SJSA1 (cell line): ENCODE measurements at places on chromosomes 7 and 10. TPM values are rescaled to one million over a fixed set of nuclear protein-coding genes. Genes with fewer than 3 reads are reported as not detected.

SLC26A3 gene
- not detected in 2 replicates for total RNA-seq

GIMAP2 gene
- 0.76 TPM in 1 of 2 replicates, not detected in the other for total RNA-seq

RELN gene
- total RNA-seq = 0.03 TPM in 1 of 2 replicates, not detected in the other

CLEC5A gene
- not detected in 2 replicates for total RNA-seq

FAM180A gene
- 0.18 TPM in 1 of 2 replicates, not detected in the other for total RNA-seq

IGF2BP3 gene
- 189 and 220 TPM in 2 replicates for total RNA-seq

GRCh38 chr7:38284553-38284952, 11.1 kb upstream of the TARP start:
- H3K27ac ChIP-seq = no peak overlapping the region
- no peak overlapping the region for H3K4me3 ChIP-seq
- peaks cover 11% of the 10 kb centered on the region; the same call in 1 of the 2 replicates for H3K27me3 ChIP-seq
- no peaks in the 10 kb centered on the region for H3K4me1 ChIP-seq
- DNase-seq = no peak

DNA sequence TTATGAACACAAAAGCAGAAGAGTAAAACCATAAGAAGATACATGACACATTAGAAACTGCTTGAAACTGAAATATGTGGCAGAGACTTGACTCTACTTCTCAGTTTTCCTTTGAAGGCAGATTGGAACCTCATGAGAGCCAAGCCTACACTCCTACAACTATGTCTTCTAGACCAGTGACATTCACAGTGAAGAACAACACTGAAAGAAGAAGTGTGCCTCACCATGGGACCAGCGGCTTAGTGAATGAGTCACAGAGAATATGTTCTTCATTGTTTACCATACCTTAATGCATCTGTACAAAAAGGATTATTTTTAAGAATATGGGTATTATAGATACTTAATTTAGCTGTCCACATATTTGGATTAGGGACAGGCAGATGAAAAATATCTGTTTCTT, 248.3 kb downstream of the CDC14C start:
- H3K27ac ChIP-seq = no peak overlapping the region
- no peaks in the 10 kb centered on the region for H3K36me3 ChIP-seq
- H3K27me3 ChIP-seq = no peaks in the 10 kb centered on the region
- H3K4me1 ChIP-seq = no peaks in the 10 kb centered on the region
- no peak overlapping the region for H3K4me3 ChIP-seq

- H3K36me3 ChIP-seq = peaks cover 11% of the 10 kb centered on the region
- DNase-seq = no peak
- H3K27me3 ChIP-seq = no peaks in the 10 kb centered on the region
- no peak overlapping the region for H3K4me3 ChIP-seq
Observed at GRCh38 chr7:1979591-1980560, 252.9 kb downstream of the MAD1L1 start.

DNA sequence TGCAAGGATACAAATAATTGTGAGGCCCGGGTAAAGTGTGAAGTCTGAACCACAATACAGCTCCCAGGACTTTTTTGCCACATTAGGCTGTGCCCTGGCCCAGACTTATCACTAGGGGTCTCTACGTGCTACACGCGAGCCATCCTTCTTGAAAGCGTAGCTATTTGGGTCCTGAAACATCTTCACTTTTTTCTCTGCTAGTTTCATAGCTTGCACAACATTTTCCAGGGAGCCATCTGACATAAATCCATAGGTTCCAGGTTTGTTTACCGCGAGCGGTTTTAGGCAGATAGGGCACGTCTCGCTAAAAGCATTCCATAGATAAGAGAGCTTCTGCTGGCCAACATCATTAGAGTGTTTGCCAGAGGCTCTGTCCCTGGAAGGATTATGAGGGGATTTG, 226.5 kb downstream of the RPS24 start:
- no peak for DNase-seq
- no peak overlapping the region for H3K27ac ChIP-seq
- H3K4me1 ChIP-seq = peaks cover 51% of the 10 kb centered on the region
- no peaks in the 10 kb centered on the region for H3K27me3 ChIP-seq

- no peaks in the 10 kb centered on the region; the same call in 1 of the 2 replicates for H3K4me1 ChIP-seq
- H3K4me3 ChIP-seq = no peak overlapping the region
- no peaks in the 10 kb centered on the region for H3K27me3 ChIP-seq
- no peak overlapping the region for H3K27ac ChIP-seq
- no peaks in the 10 kb centered on the region for H3K36me3 ChIP-seq
Observed at GRCh38 chr10:29078919-29079318, 210.0 kb upstream of the LYZL1 start.

DNA sequence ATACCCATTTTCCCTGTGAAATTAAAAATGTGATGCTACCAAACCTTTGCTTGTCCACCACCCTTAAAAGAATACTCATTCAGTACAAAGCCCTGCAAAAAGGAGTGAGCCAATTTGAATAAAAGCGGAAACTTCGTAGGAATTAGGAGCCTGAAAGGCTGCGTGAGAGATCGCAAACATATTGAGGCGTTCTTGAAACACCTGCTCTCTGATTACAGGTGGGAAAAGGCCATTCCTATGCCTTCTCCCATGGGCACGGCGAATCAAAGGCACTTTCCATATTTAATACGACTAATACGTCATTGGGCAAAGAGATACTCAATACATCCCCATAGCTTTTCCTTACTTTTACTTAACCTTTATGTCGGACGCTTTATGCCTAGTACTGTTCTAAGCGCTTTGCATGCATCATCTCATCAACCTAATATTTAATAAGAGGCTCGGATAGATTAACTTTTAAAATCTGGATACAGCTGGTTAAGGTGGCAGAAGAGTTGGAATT, 30.9 kb upstream of the KMT2E start:
- peak overlapping the region; percentile 97 for H3K27ac ChIP-seq
- DNase-seq = peak; percentile 23
- H3K4me3 ChIP-seq = peak overlapping the region; percentile 42
- H3K36me3 ChIP-seq = peaks cover 21% of the 10 kb centered on the region
- no peaks in the 10 kb centered on the region for H3K27me3 ChIP-seq
- peaks cover 75% of the 10 kb centered on the region for H3K4me1 ChIP-seq

DNA sequence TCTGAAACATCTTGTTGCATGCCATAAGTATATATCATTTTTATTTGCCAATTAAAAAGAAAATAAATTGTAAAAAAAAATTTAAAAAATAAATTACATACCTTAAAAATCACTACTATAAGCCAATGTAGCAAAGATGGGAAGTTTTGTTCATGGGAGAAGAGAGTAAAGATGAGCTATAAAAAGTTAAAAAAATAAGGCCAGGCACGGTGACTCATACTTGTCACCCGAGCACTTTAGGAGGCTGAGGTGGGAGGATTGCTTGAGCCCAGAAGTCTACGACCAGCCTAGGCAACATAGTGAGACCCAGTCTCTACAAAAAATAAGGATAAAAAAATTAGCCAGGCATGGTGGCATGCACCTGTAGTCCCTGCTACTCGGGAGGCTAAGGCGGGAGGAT, 8.4 kb upstream of the STK32C start:
- H3K4me3 ChIP-seq = no peak overlapping the region
- no peaks in the 10 kb centered on the region for H3K27me3 ChIP-seq
- no peaks in the 10 kb centered on the region for H3K36me3 ChIP-seq
- no peak overlapping the region for H3K27ac ChIP-seq

DNA sequence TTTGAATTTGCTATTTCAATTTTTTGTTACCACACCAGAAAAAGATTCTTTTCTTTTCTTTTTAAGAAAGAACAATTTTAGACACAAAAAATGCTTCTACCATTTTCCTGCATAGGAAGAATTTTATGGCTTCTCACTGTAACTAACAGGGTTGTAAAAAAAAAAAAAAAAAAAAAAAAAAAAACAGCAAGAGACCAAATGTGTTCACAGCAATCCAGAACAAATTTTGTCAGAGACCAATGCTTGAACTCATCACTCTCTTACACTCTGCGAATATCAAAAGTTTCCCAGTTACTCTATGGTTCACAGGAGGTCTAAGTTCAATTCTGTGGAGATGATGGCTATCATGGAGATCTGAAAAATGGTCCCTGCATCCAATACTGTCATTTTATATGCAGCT, 84.4 kb downstream of the CHCHD3 start:
- no peak overlapping the region for H3K4me3 ChIP-seq

DNA sequence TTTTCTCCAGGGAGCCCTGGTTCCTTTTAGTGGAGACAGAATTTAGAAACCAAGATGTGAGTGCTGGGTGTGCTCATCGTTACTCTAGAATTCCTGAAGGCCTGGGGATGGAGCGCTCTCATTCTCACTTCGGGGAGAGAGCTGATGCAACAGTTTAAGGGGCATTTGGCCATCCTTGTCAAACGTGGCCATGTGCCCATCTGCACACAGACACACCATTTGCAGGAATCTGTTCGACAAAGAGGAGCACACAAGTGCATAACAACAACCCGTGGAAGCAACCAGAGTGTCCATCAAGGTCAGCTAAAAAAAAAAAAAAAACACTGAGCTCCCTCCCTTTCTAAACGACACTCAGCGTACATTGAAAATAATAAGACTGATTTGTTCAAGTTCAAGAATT, 23.0 kb upstream of the RET start:
- peaks cover 6% of the 10 kb centered on the region; the same call in 1 of the 2 replicates for H3K27me3 ChIP-seq
- no peak for DNase-seq
- no peaks in the 10 kb centered on the region for H3K4me1 ChIP-seq
- no peak overlapping the region for H3K27ac ChIP-seq
- no peak overlapping the region for H3K4me3 ChIP-seq

- no peaks in the 10 kb centered on the region for H3K27me3 ChIP-seq
- DNase-seq = no peak
- no peaks in the 10 kb centered on the region for H3K4me1 ChIP-seq
Observed at GRCh38 chr10:31384589-31384949, 65.6 kb downstream of the ZEB1 start.

GRCh38 chr10:1150638-1150955, 94.4 kb downstream of the WDR37 start:
- no peaks in the 10 kb centered on the region for H3K36me3 ChIP-seq
- DNase-seq = no peak
- H3K4me3 ChIP-seq = no peak overlapping the region
- H3K27me3 ChIP-seq = peaks cover 12% of the 10 kb centered on the region; the same call in 1 of the 2 replicates
- H3K4me1 ChIP-seq = no peaks in the 10 kb centered on the region
- no peak overlapping the region for H3K27ac ChIP-seq

- no peak overlapping the region for H3K27ac ChIP-seq
- no peak for DNase-seq
- no peak overlapping the region for H3K4me3 ChIP-seq
- no peaks in the 10 kb centered on the region for H3K36me3 ChIP-seq
Observed at GRCh38 chr10:129380279-129380678, 86.8 kb upstream of the MGMT start.

DNA sequence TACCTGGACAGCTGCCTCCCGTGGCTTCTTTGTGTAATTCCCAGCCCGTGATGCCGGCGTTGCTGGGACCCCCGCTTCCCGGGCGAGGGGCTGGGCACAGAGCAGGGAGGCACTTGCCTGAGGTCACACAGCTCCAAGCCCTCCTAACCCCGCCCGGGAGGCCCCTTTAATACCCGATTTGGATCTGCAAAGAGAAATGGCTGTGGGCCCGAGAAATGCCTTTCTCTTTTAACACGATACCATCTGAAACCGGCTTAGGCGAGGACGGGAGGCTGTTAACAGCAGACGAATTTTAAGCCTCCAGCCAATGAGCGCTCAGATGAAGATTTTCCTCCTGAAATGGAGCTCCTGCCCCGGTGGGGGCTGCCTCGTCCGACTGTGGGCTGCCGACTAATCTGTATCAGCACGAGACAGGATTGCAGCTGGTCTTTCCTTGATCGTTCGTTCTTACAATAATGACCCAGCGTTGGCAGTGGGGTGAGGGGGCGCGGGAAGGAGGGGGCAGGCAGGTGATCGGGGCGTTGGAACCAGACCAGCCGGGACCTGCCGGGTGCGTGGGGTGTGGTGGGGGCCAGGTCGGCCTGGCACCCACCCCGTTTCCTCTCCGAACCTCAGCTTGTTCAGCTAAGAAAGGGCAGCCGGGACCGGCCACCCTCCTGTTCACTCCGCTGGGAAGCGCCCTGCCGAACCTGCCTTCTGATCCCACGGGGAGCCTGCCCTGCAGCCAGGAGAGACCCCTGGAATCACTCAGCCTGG, 36.2 kb upstream of the FOXL3 start:
- H3K36me3 ChIP-seq = no peaks in the 10 kb centered on the region
- no peak overlapping the region for H3K27ac ChIP-seq
- H3K4me3 ChIP-seq = no peak overlapping the region
- no peak for DNase-seq

DNA sequence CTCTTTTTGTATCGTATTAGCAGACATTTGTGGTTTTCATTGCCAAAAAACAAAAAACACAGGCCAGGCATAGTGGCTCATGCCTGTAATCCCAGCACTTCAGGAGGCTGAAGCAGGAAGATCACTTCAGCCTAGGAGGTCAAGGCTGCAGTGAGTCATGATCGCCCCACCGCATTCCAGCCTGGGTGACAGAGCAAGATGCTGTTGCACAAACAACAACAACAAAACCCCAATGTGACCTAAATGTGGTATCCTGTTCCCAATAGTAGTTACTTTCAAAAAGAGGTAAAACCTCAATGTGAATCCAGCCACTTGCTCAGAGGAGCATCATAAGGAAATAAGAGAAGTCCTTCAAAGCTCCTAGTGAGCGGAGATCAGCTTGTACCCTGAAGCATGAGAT, 45.8 kb upstream of the SKAP2 start:
- H3K27me3 ChIP-seq = no peaks in the 10 kb centered on the region
- peak; percentile 64 for DNase-seq
- no peak overlapping the region for H3K4me3 ChIP-seq
- H3K36me3 ChIP-seq = no peaks in the 10 kb centered on the region

- no peaks in the 10 kb centered on the region for H3K4me1 ChIP-seq
- no peaks in the 10 kb centered on the region for H3K36me3 ChIP-seq
- H3K27ac ChIP-seq = no peak overlapping the region
- no peak for DNase-seq
- H3K27me3 ChIP-seq = no peaks in the 10 kb centered on the region; the same call in 1 of the 2 replicates
Observed at GRCh38 chr10:120770496-120770895, 80.7 kb upstream of the WDR11 start.

DNA sequence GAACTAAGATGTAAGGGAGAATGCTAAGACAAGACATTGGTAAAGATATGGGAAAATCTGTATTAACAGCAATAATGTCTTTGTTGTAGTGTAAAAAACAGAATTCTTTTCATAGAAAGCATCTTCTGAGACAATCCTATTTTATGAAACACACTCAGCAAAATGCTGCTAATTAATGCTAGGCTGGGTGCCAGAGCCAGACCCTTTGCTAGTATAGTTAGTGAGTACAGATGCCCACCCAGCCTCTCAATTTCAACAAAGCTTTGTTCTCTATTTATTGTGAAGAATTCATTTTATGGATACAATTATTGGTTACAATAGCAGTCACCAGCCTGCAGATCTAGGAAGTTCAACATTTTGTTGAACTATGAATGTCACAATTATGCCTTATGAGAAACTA, 131.0 kb downstream of the SEM1 start:
- H3K27ac ChIP-seq = no peak overlapping the region
- DNase-seq = no peak
- no peaks in the 10 kb centered on the region for H3K4me1 ChIP-seq

GRCh38 chr7:136964347-136964746, 95.9 kb downstream of the CHRM2 start:
- no peaks in the 10 kb centered on the region; the same call in 1 of the 2 replicates for H3K4me1 ChIP-seq
- DNase-seq = no peak

GRCh38 chr7:117688126-117688525, 185.1 kb downstream of the CTTNBP2 start:
- DNase-seq = no peak
- no peak overlapping the region for H3K27ac ChIP-seq
- H3K4me3 ChIP-seq = no peak overlapping the region
- no peaks in the 10 kb centered on the region for H3K27me3 ChIP-seq

- no peak overlapping the region for H3K4me3 ChIP-seq
- no peak overlapping the region for H3K27ac ChIP-seq
- DNase-seq = no peak
- no peaks in the 10 kb centered on the region for H3K4me1 ChIP-seq
- no peaks in the 10 kb centered on the region for H3K27me3 ChIP-seq
Observed at GRCh38 chr7:37283716-37284115, 164.9 kb downstream of the ELMO1 start.

GRCh38 chr10:129486805-129487204, 19.8 kb downstream of the MGMT start:
- H3K36me3 ChIP-seq = no peaks in the 10 kb centered on the region
- DNase-seq = no peak
- H3K4me1 ChIP-seq = no peaks in the 10 kb centered on the region
- no peak overlapping the region for H3K27ac ChIP-seq
